NCI-H446 (cell line): ENCODE measurements at places on chromosomes 3 and 15.

- DNase-seq: no peak
Observed at GRCh38 chr3:134737516-134737915, 57.5 kb upstream of the EPHB1 start.

DNA sequence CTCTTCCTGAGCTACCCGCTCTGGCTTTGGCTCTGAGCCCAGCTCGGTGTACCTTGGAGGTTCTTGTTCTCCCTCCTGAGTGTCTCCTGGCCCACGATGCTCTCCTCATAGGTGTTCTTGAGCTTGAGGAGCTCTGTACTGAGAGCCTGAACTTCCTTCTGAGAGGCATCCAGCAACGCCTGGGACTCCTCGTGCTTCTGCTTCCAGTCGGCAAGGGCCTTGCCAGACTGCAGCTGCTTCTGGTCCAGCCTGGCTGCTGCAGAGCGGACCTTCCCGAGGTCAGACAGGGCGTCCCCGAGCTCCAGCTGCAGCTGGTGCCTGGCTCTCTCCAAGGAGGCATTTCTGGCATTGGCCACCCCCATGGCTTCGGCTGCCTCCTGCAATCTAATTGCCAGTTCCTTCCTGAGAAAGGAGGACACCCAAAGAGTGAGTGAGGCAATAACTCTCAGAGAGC lies 99.8 kb downstream of the MYH15 start:
- peak; percentile 37 for DNase-seq

DNA sequence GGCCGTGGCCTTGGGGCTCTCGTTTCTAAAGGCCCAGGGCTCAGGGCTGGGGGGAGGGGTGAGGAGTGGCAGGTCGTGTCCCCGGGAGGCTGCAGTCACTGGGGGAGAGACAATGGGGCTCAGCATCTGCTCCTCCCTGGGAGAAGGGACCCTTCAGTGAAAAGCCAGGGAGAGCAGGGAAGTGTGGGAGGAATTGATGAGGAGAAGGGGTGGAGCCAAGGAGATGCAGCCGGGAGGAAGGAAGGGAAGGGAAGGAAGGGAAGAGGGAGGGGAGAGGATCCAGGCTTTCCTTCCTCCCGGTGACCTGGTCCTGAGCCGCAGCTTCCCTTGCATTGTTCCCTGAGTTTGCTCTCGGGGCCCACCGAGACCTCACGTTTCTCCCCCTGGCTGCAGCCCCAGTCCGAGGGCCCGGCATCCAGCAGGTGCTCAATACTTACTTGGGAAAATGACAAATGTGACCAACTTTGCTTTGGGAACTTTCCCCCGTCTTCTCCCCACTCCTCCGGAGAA lies 1.4 kb upstream of the ZNF710 start:
- DNase-seq: no peak

- DNase-seq: no peak
Observed at GRCh38 chr3:194158942-194159439, 23.0 kb downstream of the HES1 start.

- no peak for DNase-seq
Observed at GRCh38 chr15:51244423-51244869, 94.0 kb downstream of the CYP19A1 start.

DNA sequence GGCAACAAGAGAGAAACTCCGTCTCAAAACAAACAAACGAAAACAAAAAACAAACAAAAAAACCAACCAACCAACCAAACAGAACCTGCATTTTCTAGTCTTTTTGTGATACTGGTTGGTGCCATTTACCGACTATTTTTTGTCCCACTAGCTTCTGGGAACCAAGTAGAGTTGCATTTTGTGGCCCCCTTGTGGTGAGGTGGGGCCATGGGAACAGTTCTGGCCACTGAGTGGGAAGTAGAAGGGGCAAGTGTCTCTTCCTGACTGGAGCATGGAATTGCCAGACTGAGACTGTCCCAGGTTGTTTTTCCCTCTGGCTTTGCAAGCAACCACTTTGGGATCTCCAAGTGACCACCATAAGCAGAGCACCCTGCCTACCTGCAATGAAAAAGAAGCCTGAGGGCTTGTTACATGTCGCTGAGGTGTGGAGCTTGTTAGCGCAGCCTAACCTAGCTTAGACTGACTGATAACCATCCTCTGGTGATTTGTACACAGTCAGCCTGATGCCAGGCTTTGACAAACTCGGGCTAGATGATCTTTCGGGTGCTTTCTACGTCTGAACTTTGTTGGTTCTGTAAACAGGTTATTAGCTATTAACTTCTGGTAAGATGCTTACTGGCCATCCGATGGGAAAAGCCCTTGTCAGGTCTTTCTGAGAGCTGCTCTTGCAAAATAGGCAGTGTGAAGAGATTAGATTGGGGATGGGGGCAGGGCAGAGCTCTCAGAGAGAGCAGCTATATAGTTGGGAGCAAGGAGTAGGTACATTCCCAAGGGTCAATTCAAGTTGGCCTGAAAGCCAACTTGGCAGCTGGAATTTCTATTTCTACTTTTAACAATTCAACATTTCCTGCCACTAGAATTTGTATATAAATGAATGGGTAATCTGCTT lies 172.2 kb downstream of the SSR3 start:
- DNase-seq: peak; percentile 45

DNA sequence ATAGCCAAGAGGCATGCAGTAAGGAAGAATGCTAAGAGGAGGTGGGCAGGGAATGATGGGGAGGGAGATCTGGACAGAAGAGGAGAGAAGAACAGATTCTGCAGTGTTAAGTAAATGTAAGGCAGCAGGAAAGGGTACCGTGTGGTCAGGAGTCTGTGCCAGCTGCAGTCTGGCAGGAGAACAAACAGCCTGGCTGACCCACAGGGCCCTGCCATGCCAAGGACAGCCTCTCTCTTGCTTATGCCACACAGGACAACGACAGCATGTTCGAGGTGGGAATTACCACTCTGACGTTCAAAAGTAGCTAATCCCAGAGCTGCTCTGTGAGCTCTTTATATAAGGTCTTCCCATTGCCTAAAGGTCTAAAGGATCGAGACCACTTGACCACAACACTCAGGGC lies 31.3 kb downstream of the DAPK2 start:
- no peak for DNase-seq

- no peak for DNase-seq
Observed at GRCh38 chr3:49668861-49669260, 5.3 kb upstream of the APEH start.

DNA sequence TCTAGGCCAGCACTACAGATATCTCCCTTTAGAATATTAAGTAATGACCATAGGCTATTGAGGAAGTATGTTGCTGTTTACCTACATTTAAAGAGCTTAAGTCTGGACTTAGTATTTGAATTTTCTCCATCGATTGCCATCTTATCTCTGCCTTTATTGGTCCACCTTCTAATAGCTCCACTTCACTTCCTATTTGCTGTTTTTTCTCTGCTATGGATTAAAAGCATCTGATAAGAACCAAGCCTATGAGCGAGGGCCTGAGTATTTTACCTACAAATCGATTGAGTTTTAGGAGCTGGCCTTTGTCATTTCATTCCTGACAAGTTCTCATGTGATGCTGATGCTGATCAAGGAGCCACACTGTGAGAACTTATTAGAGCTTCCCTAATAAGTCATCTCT lies 52.6 kb upstream of the AKAP13 start:
- DNase-seq: no peak

DNA sequence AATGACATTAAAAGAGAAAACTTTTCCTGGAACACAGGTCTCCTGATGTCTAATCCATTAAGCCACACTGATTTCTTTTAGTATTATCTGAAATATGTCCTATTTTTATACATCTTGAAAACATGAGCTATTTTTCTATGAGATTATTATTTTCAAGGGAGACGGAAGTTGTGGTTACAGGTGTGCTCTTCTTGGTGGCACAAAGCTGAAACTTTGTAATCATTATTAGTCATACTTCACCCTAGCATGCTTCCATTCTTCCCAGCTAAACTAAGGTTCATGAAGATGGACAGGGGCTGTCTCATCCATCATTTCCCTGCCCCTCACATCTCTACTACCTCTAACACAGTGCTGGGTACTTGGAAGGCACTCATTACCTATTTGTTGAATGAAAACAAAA lies 85.6 kb upstream of the POU1F1 start:
- DNase-seq: no peak

GRCh38 chr3:40996382-40996781 lies 202.9 kb upstream of the CTNNB1 start:
- DNase-seq: no peak

GRCh38 chr3:144586382-144586781 lies 614.8 kb downstream of the DIPK2A start:
- no peak for DNase-seq

DNA sequence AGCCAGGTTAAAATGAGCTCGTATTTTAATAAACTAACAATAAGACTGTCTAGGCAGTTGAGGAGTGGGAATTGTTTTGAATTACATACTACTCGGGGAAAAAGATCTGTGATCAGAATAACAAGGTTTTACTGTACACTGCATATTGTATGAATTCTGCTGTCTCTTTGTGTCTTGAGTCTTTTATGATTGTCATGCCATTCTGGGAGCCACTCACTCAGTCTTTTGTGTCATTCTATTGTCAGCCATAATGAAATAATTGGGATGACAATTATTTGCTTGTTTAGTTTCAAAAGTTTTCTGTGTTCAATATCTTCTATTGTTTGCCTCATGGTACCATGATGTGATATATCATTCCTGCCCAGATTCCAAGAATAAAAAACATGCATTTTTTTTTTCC lies 339.6 kb upstream of the TBL1XR1 start:
- no peak for DNase-seq

GRCh38 chr3:119628816-119629445 lies 31.2 kb downstream of the PLA1A start:
- no peak for DNase-seq

DNA sequence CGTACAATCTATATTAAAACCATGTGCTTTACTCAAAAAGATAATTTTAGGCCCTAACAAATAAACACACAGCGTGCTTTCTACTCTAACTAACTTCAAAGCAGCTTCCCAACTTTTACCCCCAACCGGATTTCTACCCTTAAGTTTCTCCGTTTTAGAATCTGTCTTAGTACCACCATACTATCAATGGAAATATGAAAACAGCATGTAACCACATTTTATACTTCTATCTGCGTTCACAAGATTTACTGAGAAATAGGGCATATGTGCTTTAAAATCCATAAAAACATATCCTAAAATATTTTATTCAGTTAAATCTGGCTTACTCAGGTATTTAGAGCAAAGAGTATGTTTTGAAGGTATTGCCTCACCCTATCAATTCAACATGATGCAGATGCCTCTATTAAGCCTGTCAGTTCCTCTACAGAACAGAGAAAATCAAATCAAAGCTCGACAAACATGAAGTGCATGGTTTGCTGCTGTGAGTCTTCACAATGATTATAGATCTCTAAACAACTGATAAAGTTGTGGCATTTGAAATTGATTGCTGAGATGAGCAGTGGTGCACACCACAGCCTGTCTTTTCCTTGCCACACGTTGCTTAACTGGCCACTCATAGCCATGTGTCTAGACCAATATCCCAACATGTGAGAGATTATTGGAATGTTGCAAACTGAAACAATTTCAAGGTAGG lies 44.5 kb upstream of the ZPLD1 start:
- no peak for DNase-seq

- DNase-seq: no peak
Observed at GRCh38 chr3:150868282-150868681, 37.0 kb downstream of the MINDY4B start.

DNA sequence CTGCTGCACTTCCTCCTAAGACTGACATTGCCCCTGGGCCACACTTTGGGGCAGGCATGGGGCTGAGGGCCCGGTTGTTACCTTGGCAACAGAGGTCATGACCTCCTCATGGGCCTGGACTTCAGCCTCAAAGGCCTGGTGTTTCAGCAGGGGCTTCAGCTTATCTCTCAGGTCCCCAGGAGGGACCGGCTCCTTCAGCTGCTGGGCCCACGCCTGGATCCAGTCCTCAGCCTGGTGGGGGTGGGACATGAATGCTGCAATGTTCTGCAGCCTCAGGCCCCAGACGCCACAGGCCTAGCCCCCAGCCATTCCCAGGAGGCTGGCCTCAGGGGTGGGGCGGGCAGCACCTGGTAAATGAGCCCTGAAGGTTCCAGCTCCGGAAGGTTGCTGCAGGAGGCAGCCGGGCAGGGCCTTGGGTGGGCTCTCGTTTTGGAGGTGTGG lies 27.6 kb downstream of the SPTBN5 start:
- no peak for DNase-seq

GRCh38 chr15:85091990-85092389 lies 110.3 kb downstream of the PDE8A start:
- DNase-seq: no peak

GRCh38 chr15:60961541-60962485 lies 267.3 kb downstream of the RORA start:
- DNase-seq: no peak

DNA sequence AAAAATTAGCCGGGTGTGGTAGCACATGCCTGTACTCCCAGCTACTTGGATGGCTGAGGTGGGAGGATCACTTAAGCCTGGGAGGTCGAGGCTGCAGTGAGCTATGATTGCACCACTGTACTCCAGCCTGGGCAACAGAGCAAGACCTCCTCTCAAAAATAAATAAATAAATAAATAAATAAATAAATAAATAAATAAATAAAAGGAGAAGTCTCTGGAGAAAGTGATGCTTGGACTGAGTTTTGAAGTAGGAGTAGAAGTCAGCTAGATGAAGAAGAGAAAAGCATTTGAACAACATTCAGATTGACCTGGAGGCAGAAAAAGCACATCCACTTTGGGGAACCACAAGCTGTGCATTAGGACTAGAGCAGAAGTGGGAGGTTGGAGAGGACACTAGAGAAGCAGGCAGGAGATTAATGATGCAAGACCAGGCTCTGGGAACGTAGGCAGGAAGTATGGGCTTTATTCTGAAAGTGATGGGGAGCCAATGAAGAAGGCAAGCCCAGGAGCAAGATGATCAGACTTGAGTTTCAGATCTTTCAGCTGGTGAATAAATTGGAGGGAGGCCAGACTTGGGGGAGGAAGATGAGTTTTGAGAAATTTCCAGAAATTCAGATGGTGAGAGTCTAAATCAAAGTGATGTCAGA lies 48.7 kb downstream of the KLHL6 start:
- DNase-seq: no peak

- DNase-seq: no peak
Observed at GRCh38 chr3:46934498-46935167, 41.9 kb downstream of the CCDC12 start.
